ENCODE measurements at places on chromosomes 1 and 21.

DNA sequence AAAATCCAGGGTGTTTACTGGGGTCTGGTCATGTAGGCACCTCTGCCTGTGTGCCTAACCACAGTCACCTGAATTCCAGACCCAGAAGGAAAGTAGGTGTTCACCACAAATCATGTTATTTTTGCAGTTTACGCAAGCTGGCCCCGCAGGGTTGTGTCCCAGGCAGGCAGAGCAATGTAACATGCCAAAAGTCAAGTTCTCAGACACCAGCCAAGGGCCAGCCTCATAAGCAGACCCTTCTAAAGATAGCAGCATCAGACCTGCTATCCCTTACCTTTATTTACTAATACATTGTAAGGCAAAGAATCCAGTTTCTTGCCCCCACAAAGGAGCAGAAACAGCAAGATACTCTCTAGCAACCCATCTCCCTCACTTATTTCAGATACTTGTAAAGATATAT lies 83.0 kb downstream of the GPR161 start:
- no peak for DNase-seq

GRCh38 chr1:116515702-116516101 lies 55.1 kb downstream of the CD58 start:
- no peak for DNase-seq

GRCh38 chr1:15354580-15354965 lies 55.1 kb upstream of the EFHD2 start:
- DNase-seq, result peak; percentile 47

DNA sequence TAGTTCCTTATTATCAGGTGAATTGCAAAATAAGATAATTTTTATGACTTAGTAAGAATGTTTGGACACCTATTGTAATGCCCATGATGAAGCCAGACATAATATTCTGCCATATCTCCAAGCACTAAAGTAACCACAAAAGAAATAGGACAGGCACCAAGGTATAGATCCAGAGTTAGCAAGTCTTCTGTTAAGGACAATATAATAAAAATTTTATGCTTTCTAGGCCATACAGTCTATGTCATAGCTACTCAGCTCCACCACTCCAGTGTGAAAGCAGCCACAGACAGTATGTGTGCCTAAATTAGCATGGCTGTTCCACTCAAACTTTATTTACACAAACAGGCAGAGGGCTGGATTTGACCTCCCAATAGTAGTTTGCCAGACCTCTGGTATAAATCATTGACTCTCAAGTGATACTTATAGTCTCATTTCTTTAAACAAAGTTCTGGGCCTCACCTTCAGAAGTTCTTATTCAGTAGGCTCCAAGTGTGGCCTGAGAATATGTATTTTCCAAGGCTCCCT lies 88.3 kb downstream of the SCMH1 start:
- no peak for DNase-seq

- no peak for DNase-seq
Observed at GRCh38 chr1:183764981-183765380, 39.9 kb upstream of the RGL1 start.

- no peak for DNase-seq
Observed at GRCh38 chr1:163201906-163202305, 810 bp downstream of the RGS5 start.

- DNase-seq, result no peak
Observed at GRCh38 chr1:56169856-56170255, 409.5 kb downstream of the PLPP3 start.

DNA sequence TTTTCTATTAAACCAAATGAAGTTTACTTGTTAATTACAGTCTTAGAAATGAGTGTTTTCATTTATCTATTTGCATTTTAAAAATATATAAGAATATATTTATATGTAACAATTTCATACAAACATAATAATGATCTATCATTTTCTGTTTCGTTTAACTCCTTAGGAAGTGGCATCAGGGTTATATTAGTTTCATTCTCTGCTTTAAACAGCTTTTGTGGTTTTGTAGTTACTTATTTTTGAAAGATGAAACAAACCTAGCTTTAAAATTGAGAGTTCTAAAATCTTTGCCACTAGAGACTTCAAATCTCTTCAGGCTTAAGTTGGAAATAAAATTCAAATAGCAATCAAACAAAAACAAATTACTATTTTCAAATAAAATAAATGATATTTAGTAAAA lies 2110.6 kb downstream of the MRPL39 start:
- no peak for DNase-seq

DNA sequence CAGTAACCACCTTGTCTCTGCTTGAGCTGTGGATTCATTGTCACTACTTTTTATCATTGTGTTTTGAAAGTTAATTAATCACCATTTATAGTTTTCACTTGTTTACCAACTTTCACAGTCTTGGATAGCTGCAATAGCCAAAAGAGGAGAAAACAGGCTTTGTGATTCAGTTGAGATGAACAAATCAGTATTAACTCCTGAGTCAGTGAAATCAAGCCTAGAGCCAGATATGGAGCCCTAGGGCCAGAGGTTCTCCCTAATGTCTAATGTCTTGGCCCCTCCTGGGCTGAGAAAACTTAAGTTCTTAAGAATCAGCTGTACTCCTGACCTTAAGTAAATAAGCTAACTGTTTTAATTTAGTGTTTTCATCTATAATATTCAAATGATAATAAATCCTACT lies 228.8 kb downstream of the DNM3 start:
- DNase-seq, result no peak

DNA sequence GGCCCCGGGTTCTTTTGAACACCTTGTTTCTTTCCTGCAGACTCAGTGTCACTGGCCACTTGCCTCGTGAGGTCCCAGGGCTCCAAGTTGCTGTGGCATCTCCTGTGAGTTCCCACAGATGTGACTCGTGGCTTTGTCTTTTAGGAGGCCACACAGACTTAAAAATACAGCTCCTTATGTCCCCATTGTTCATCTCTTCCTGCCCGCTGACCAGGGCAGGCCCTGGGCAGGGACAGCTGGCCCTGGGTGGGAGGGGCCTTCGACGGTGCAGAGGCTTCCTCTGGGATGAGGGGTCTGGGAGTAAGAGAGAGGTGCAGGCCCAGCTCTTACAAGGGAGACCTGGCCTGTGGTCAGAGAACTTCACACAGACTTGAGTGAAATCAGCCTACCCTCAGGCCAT lies 15.6 kb downstream of the LDLRAP1 start:
- DNase-seq, result no peak

GRCh38 chr1:2479186-2479585 lies 3.1 kb downstream of the PLCH2 start:
- DNase-seq, result no peak

Measured in hepatic stellate cell (primary cell).